Activated T-helper 1 cell treated with anti-CD3 and anti-CD28 coated beads, Interleukin-12 subunit alpha, Interleukin-12 subunit beta, Interleukin-2, Interleukin-4 antibody, amounts not matched to agents 30 ng/mL and 10 ng/mL and 1 ng/mL, durations not matched to agents 14 hours and 24 hours and 36 hours (primary cell): ENCODE measurements at places on chromosomes 6 and 20.

DNA sequence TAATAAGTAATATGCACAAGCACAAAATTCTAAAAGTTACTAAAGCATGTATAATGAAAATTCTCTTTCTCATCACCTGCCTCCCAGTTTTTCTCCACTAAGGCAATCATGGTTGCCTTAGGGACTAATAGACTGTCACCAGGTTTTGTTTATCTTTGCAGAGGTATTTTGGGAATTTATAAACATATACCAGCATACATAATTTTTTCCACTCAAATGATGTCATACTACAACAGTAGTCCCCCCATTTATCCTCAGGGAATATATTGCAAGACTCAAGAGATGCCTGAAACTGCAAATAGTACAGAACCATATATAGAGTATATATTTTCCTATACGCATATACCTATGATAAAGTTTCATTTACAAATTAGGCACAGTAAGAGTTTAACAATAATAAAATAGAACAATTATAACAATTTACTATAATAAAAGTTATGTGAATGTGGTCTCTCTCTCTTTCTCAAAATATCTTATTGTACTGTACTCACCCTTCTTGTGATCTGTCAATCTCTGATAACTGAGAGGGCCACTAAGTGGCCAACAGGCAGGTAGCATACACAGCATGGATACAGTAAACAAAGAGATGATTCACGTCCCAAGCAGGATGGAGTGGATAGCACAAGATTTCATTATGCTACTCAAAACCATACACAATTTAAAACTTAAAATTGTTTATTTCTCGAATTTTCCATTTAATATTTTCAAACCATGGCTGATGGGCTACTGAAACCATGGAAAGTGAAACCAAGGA, 19.7 kb downstream of the RBL1 start:
- DNase-seq, result no peak

DNA sequence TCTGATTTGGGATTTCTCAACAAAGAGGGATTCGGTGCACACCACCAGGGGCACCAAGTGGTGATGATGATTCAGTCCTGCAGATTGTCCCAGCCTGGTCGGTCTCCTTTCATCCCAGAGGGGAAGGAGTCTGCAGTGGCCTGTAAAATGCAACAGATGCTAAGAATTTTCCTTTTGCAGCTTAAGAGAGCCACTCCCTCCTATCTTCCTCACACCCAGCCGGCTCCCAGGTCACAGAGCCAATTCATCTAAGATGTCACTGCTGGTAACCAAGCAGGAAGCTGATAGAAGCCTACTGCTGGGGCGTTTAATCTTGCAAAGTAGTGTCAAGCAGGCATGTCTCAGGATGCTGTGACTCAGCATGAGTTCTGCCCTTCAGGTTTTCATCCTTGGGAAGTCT, 203.8 kb upstream of the LRFN2 start:
- DNase-seq, result no peak

DNA sequence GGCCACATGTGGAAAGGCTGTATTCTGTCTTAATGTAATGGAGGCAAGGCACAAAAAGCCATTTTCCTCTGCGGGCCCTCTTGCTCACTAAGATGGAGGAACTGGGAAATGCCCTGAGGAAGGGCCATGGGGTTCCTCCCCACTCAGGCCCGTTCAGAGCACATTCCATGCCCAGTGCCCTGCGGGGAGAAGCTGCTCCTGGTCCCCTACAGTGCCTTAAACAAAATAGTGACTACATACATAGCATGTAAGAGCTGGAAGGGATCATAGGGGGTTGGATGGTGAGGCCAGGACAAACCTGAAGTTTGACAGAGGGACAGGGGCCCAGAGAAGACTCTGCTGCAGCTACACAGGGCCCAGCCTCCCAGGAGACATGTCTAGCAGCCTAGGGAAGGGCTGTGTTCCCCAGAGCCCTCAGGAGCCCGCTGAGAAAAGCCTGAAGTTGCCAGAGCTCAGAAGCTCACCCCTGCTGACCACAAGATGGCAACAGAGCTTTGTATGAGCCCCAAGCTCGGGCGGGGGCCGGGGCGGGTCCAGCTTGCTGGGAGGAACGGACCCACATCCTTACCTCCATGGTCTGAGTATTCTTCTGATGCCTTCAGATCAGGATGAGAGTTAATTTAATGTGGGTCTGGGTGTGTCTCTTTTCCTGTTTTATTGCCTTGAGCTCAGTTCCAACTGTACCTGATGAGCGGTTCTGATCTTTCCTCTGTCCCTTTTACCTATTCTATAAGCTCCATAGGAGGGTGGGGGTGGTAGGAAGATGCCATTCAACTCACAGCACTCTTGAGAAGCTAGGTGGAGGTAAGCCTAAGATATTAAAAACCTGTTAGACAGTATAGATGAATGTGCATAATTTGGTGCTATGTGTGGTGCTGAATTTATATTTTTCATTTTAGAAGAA, 242.9 kb downstream of the CDC5L start:
- no peak for DNase-seq

DNA sequence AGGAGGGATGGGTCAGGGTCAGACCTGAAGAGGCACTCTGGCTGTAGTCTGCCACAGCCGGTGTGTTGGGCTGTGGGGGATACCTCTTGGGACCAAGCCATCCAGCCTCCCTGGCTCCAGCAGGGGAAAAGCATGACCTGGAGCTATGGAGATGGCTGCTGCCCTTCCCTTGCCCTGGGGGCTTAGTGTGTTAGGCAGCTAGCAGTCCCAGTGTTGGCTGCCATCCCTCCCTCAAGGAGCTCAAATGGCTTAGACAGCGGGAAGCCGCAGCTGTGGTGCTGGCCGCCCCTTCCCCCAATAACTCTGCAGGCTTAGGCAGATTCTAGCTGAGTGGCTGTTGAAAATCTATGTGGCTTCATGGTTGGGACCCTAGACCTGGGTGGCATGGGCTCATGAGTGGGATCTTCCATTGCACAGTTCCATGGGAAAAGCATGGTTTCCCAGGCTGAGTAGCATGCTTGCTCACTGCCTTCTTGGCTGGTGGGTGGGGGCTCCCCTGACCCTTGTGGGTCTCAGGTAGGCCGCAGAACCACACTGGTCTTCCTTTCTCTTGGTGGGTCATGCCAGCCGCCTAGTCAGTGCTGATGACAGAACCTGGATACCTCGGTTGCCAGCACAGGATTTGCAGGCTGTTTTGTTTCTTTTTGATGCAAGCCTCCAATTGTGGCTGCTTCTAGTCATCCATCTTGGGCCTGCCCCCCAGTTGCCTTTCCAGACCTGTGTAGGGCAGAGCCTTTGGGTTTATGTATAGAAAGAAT, 69.0 kb upstream of the AHI1 start:
- no peak for DNase-seq
